ENCODE measurements at places on chromosomes 7 and 10.

DNA sequence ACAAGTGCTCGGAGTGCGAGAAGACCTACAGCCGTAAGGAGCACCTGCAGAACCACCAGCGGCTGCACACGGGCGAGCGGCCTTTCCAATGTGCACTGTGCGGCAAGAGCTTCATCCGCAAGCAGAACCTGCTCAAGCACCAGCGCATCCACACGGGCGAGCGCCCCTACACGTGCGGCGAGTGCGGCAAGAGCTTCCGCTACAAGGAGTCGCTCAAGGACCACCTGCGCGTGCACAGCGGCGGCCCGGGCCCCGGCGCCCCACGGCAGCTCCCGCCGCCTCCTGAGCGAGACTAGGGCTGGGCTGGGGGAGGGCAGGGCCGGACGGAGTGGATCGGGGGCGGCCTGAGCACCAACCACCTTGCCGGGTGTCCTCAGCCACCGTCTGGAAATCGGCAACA lies 15.1 kb upstream of the ZNF212 start:
- no peak for DNase-seq

DNA sequence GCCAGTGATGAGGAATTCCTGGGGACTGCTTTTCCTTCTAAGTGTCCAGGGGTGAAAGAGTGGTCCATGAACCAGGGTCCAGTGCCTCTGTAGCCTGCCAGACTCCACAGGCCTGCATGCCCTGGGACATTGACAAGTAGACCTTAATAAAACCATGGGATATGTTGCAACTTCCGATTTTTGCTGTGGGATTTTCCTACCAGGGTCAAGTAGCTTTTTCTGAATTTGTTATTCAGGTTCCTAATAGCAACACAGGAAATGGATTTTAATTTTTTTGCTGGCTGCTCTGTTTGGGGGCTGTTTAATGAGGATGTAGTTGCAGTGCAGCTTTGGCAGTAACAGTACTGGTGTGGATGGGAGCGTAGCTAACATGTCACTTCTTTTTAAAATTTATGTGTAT lies 42.1 kb downstream of the WBP1L start:
- no peak for DNase-seq

DNA sequence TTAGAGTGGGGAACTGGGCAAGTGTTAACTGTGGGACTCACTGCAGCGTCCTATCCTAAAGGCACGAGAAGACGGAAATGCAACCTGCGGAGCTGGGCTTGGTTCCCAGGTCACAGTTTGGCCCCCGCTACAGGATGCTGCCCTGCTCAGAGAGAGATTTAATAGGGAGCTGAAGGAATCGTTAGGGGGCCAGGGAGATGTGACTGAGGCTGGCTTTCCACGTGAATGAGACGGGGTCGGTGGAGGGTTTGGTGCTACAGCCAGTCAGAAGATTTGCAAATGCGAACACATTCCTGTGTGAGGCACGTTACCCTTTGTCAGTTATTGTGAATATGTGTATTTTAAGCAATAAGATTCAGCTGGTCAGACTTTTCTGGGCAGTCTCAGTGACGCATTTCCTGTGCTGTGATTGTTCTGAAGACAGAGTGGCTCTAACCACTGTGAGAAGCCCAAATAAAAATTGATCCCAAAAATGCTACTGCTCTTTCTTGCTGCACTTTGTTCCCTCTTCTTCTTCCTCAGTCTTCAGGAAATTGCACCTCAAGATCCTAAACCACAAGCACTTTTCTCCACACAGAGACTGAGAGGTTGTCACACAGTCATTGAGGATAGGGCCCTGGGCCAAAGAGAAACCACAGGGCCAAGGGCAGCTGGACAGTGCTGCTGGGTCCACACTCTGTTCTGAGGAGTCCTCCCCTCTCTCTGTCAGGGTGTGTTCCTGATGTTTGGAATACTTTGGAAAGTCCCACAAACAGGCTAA lies 21.2 kb downstream of the CYP17A1 start:
- DNase-seq = no peak

- DNase-seq = no peak
Measured at GRCh38 chr7:37495574-37496184, 47.0 kb upstream of the ELMO1 start.

GRCh38 chr7:127908430-127909258 lies 122.6 kb downstream of the LRRC4 start:
- no peak for DNase-seq

- DNase-seq = no peak
Measured at GRCh38 chr10:49171326-49172060, 16.7 kb downstream of the TMEM273 start.

- no peak for DNase-seq
Measured at GRCh38 chr10:84076047-84076388, 63.3 kb upstream of the GHITM start.

GRCh38 chr7:107396990-107397389 lies 72.9 kb upstream of the GPR22 start:
- DNase-seq = no peak

GRCh38 chr7:21365866-21366624 lies 61.8 kb upstream of the SP4 start:
- no peak for DNase-seq

Data from activated T-helper 1 cell treated with Interleukin-2 at 50 U/mL for 16 hours (primary cell).